ENCODE measurements at places on chromosomes 2 and 18. TPM values are rescaled to one million over a fixed set of nuclear protein-coding genes. Genes with fewer than 3 reads are reported as not detected.
A peak's percentile ranks its signal among the peaks of the same experiment; 100 is the strongest.

EGR4 gene
- not detected for total RNA-seq

GRCh38 chr18:22913861-22914260 lies 19.3 kb upstream of the RBBP8 start:
- DNase-seq = peak; percentile 97

TMEM37 gene
- total RNA-seq = not detected

RAX gene
- total RNA-seq = not detected

DNA sequence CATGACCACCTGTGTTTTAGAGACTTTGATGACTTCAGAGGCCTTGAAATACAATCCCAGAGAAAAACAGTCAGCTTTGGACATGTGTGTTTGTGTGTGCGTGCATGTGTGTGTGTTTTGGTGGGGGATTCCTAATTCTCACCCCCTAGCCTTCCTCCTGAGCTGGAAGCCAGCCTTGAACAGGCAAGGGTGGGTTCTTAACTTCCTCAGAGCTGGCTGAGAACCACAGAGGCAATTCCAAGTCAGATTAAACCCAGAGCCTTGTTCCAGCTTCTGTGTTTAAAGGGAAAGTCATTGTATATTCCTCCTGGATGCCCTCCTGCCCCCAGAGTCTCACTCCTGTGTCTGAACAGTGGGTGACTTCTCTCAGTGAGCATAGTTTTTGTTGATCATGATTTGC lies 45.2 kb upstream of the MGAT4A start:
- DNase-seq = no peak
